ENCODE measurements at places on chromosomes 12 and 14.

GRCh38 chr12:14193639-14194038 is 171.8 kb upstream of the ATF7IP start:
- DNase-seq = no peak
- H3K27ac ChIP-seq = no peak overlapping the region
- no peak overlapping the region for H3K4me3 ChIP-seq
- no peaks in the 10 kb centered on the region for H3K4me1 ChIP-seq
- H3K27me3 ChIP-seq = peaks cover 16% of the 10 kb centered on the region

DNA sequence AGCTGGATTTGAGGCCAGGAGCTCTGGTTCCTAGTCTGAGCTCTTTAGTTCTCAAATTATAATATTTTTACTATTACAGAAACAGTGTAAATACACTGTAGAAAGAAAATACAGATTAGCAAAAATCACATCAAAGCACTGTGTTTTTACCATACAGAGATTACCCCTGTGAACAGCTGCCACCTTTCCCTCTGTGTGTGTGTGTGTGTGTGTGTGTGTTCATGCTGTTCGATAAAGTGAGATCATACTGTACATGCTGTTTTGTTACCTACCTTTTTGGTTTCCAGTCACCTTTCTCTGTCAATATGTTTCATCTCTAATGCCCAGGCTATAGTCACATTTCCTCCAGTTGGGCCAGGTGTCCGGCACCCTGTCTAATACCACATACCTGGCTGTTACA is 26.9 kb downstream of the MVK start:
- peaks cover 7% of the 10 kb centered on the region for H3K4me1 ChIP-seq
- peaks cover 8% of the 10 kb centered on the region for H3K36me3 ChIP-seq
- H3K27me3 ChIP-seq = peaks cover 4% of the 10 kb centered on the region
- no peak overlapping the region for H3K4me3 ChIP-seq

DNA sequence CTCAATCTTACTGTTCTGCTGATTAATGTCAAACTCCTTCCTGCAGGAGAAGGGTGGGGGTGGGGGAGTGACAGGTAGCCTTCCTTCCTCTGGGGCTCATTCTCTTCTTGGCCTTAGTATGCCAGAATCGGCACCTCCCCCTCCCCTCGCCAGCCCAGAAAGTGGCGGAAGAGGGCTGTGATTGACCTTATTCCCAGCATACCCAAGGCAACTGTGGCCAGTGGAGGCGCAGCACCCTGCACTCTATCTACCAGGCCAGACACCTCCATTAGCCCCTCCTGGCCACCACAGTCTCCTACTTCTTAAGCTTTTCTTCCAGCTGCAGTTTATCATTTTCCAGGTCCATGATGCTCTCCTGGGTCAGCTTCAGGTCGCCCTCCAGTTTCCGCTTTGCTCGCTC is 15.5 kb downstream of the MYH6 start:
- no peaks in the 10 kb centered on the region for H3K27me3 ChIP-seq
- H3K36me3 ChIP-seq = no peaks in the 10 kb centered on the region
- no peak overlapping the region for H3K27ac ChIP-seq

DNA sequence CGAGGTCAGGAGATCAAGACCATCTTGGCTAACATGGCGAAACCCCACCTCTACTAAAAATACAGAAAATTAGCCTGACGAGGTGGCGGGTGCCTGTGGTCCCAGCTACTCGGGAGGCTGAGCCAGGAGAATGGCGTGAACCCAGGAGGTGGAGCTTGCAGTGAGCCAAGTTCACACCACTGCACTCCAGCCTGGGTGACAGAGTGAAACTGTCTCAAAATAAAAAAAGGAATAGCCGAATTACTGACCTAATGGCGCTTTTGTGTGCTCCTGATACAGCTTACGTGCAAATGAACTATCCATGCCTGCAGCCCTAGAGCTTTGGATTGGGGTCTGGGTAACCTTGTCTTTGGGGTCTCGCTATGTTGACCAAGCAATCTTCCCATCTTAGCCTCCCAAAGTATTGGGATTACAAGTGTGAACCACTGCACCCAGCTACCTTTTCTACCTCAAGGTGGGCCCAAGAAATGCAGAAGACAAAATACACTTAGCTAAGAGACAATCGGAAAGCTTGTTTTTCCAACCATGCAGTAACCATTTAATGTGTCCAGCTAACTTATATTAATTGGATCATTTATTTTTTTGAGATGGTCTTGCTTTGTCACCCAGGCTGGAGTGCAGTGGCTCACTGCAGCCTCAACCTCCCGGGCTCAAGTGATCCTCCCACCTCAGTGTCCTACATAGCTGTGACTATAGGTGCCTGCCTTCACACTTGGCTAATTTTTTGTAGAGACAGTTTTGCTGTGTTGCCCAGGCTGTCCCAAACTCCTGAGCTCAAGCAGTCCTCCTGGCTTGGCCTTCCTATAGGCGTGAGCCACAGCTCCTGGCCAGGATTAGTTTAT is 5.5 kb downstream of the PABPN1 start:
- DNase-seq = no peak
- H3K4me1 ChIP-seq = peaks cover 17% of the 10 kb centered on the region
- no peak overlapping the region for H3K27ac ChIP-seq
- peaks cover 37% of the 10 kb centered on the region for H3K36me3 ChIP-seq

- H3K36me3 ChIP-seq = no peaks in the 10 kb centered on the region
- H3K4me3 ChIP-seq = peak overlapping the region; percentile 85
- peak overlapping the region; percentile 93 for H3K27ac ChIP-seq
- peaks cover 12% of the 10 kb centered on the region for H3K4me1 ChIP-seq
- DNase-seq = no peak
- no peaks in the 10 kb centered on the region for H3K27me3 ChIP-seq
Observed at GRCh38 chr12:110606253-110606611, 7.7 kb upstream of the TCTN1 start.

DNA sequence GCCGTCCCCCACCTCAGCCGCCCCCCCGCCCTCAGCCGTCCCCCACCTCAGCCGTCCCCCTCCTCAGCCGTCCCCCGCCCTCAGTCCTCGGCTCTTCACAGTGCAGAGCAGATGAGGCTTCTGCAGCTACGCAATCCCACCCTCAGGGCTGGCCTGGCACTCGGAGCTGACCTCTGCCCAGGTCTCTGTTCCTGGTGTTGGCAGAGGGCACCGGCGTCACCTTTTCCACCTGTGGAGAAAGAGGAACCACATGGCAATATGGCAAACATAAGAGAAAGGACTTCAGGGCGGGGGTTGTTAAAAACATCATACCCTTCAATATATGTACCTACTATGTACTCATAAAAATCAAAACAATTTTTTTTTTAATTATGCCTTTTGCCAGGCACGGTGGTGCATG is 45.8 kb downstream of the MLXIP start:
- no peak overlapping the region for H3K27ac ChIP-seq
- no peaks in the 10 kb centered on the region for H3K36me3 ChIP-seq
- DNase-seq = no peak

- peak overlapping the region; percentile 19 for H3K4me3 ChIP-seq
- no peak overlapping the region for H3K27ac ChIP-seq
- DNase-seq = no peak
- peaks cover 4% of the 10 kb centered on the region for H3K4me1 ChIP-seq
- H3K27me3 ChIP-seq = peaks cover 10% of the 10 kb centered on the region
- no peaks in the 10 kb centered on the region for H3K36me3 ChIP-seq
Observed at GRCh38 chr14:56131865-56132833, 13.9 kb downstream of the PELI2 start.

DNA sequence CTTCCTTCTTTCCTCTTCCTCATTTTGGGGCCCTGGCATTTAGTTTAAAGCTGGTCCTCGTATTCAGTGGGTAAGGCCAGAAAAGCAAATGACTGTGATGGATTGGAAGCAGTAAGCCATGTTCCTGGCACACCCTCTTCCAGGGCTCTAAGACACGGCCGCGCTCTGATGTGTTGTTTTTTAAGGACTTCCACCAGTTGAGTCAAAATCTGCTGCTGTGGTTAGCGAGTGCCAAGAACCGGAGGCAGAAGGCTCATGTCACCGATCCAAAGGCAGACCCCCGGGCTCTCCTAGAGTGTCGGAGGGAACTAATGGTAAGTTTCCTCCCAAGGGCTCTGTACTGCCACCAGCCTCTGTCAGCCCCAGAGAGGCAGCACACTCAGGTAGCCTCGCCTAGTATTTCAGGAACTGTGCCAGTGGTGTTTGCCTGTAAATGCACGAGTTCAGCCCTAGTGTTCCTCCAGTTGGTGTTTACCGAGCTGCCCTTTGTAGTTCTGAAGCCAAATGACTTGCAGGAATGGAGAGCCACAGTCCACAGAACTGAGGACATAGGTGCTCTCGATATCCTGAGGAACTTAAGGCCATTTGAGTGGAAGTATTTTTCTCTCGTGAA is 72.7 kb downstream of the ESR2 start:
- H3K27me3 ChIP-seq = no peaks in the 10 kb centered on the region
- DNase-seq = no peak
- H3K27ac ChIP-seq = no peak overlapping the region
- no peaks in the 10 kb centered on the region for H3K4me1 ChIP-seq

DNA sequence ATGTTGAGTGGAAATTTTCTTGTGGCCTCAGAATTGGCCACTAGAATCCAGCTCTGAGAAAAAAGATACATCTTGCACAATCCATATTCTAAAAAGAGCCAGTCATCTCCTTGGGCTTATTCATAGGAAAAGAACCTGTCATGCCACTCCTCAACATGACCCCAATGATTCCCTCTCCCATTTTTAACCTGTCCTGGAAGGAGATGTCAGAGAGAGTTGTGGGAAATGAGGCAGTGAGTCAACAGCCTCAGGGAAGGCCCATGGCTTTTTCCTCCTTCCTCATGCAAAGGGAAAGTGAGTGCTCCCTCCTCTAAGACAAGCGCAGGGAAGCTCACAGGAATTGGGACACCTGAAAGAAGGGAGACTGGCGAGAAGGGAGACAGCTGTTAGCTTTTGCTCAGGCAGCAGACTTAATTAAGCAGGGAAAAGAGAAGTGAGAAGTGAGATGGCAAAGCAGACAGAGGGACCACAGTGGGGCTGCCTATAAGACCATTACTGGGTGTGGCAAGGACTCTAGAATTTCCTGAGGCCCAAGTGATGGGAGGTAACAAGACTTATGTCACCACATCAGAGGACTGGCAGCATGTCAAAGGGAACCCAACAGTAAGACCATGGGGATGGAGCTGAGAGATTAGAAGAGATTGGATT is 10.2 kb upstream of the DHRS7 start:
- no peaks in the 10 kb centered on the region for H3K36me3 ChIP-seq
- H3K27ac ChIP-seq = no peak overlapping the region
- no peaks in the 10 kb centered on the region for H3K4me1 ChIP-seq

GRCh38 chr14:102717276-102717675 is 60.0 kb upstream of the TRAF3 start:
- no peak for DNase-seq
- H3K36me3 ChIP-seq = peaks cover 51% of the 10 kb centered on the region
- H3K4me1 ChIP-seq = peaks cover 12% of the 10 kb centered on the region
- peak overlapping the region; percentile 49 for H3K27ac ChIP-seq

GRCh38 chr12:103751171-103751570 is 89.9 kb downstream of the NT5DC3 start:
- H3K27ac ChIP-seq = no peak overlapping the region
- DNase-seq = no peak
- no peak overlapping the region for H3K4me3 ChIP-seq
- no peaks in the 10 kb centered on the region for H3K4me1 ChIP-seq

GRCh38 chr12:22684140-22685118 is 59.5 kb downstream of the ETNK1 start:
- H3K4me1 ChIP-seq = peaks cover 19% of the 10 kb centered on the region
- no peak overlapping the region for H3K4me3 ChIP-seq
- no peak for DNase-seq
- H3K27me3 ChIP-seq = no peaks in the 10 kb centered on the region
- H3K36me3 ChIP-seq = peaks cover 25% of the 10 kb centered on the region

Measured in T-helper 2 cell treated with Interferon-gamma antibody and Interleukin-4, amounts not matched to agents 5 μg/mL and 100 μg/mL, for 36 hours (primary cell).